ENCODE measurements at places on chromosomes 11 and 22. TPM values are rescaled to one million over a fixed set of nuclear protein-coding genes. Genes with fewer than 3 reads are reported as not detected.

DNA sequence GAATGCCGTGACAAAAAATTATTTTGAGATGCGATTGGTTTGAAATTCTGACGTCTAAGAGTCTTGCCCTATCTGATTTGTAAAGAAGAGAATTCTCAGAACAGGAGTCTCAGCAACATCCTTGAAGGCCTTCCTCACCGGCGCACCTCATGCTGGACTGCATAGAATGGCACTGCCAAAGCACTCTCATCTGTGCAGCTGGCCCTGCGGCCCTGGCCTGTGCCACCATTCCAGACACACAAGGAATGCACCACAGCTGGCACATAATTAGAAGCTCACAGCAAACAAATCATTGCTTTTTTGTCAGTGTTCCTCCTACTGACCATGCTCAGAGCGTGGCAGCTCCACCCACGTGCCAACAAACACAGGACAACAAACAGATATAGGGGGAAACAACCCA is 166.0 kb downstream of the KIRREL3 start:
- no peak for DNase-seq

- no peak for DNase-seq
Measured at GRCh38 chr11:89201138-89201537, 23.5 kb downstream of the TYR start.

DNA sequence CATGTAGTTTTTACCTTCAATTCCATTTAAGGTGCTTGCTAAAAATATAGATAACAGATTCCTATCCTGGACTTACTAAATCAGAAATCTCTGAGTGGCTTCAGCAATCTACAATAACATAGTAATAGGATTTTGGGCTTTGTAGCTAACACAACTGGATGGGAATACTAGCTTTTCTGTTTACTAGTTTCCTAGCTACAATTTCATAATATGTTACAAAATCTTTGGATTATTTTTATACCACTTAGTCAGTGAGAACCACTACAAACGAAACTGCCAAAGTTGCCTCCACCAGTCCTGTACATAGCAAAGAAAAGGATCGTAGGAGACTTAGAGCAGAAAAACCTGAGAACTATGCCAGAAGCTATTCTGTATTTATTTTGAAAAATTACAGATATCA is 87.7 kb upstream of the ANO3 start:
- DNase-seq = no peak

GRCh38 chr11:95445746-95446333 is 214.8 kb upstream of the SESN3 start:
- no peak for DNase-seq

DNA sequence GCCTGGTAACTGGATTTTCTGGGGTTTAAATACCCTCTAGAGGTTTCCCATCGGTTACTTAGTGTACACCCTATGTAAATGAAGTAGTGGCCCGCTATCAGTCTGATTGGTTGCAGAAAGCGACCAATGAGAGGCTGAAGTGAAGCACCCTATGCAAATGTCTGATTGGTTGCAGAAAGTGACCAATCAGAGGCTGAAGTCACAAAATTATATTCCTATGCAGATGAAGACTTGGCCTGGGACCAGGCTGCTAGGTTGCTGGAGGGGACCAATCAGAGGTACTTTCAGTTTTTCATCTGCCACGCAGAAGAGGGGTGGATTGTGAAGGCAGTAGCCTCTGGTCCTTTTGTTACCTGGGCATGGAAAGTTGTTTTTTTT is 134.8 kb downstream of the TBC1D22A start:
- no peak for DNase-seq

- peak; percentile 82 for DNase-seq
Measured at GRCh38 chr11:9757809-9758636, 94.1 kb downstream of the SWAP70 start.

DNA sequence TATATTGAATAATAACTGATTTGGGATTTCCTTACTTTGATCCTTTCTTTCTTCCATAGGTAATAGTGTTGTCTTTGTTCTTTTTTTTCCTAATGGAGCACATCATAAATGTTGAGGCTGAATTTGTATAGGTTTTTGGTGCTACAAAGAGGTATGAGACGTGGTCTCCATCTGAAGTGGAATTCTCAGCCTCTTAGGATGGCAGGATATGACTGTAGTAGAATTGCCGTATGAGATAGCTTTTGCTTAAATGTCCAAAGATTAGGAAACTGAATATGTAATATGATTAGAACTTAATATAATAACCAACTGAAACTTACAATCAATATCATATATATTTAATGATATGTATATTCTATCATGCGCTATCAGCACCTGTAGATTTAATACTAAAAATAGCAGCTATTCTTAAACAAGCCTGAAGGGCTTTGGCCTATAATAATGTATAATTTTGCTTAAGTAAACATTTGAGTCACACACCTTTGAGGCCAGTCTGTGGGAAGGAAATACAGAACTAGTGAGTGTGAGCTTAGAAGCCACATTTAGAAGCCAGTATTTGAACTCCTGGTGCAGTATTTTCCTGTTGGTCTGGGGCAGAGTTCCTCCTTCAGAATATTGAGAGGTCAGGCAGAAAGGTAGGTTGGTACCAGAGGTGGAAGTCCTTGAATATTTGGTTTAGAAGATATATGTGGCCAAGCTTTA is 62.6 kb downstream of the SWAP70 start:
- DNase-seq = no peak

DNA sequence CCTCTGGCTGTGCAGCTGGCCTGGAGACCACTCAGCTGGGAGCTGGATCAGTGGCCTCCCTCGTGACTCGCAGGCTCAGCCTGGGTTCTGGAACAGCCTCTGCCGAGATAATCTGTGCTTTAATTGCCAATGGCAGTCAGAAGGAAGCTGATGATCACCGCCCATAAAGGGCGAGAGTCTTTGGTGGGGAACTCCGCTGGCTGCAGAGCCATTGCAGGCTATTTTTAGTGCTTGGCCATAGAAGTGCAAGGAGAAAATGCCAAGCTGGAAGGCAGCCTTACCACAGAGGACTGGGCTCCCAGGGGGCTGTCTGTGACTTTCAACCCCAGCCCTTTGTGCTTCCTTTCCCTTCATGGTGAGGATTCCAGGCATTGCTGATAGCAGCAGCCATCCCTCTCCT is 62.2 kb upstream of the TENM4 start:
- no peak for DNase-seq

DNA sequence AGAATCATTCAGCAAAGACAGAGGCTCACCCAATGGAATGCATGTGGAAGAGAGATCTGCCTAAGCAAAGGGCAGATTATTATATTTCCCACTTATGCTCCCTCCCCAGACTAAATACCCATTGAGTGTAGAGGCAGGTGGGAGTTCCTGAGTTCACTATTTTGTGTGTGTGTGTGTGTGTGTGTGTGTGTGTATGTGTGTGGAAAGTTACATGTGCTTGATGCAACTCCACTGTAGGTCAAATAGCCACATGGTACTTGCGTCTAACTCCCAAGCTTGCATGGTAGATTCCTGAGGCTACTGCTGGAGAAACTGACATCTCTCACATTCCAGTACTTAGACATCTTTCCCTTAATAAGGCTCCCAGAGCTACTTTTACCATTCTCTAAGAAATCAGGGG is 3.4 kb upstream of the COPB1 start:
- DNase-seq = no peak

DNA sequence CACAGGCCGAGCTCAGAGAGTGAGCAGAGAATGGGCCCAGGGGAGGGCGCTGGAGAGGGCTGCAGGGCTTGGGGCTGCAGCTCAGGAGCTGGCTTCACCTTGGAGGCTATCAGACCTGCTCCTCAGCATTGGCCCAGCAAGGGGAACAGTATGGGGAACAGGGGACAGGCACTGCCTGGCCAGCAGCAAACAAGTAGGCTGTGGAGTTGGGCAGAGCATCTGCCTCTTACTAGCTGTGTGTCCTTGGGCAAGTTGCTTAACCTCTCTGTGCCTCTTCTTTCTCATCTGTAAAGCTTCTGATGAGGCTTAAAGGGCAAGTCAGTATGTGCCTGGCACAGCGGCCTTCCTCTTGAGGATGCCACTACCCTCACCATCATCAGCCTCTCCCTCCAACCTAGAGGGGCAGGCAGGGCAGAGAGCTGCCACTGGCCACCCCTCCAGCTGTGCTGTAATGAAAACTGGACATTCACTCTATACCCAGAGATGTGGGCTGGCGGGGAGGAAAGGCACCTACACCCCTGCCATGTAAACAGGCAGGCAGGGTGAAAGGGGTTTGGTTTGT is 7.5 kb upstream of the CDKN1C start:
- no peak for DNase-seq

DNA sequence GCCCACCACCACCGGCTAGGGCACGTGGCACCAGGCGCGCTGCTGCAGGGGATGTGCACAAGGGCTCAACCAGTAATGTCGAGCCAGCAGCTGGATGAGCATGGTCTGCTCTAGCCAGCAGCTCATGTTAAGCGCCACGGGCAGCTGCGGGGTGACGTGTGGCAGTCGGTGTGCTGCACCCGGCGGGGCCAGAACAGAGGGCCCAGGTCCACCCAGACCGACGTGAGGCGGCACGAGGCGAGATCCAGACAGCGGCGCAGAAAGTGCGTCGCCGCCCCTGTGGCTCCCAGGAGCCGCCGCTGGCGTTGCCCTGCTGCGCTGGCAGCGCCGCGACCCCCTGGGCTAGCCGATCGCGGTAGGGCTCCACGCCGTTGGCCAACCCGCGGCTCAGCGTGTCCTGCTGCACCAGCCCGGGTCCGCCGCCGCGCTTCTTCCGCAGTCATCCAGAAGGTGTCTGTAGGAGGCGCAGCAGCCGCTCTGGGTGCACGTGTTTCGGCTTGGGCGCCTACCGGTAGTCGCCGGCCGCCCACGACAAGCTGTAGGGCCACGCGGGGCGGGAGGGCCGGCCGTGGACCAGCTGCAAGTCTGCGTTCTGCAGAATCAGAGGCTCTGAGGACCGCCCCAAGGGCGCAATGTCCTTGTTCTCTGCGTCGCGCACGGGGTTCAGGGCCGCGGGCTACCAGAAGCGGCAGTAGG is 4.6 kb upstream of the GALR3 start:
- peak; percentile 33 for DNase-seq

DNA sequence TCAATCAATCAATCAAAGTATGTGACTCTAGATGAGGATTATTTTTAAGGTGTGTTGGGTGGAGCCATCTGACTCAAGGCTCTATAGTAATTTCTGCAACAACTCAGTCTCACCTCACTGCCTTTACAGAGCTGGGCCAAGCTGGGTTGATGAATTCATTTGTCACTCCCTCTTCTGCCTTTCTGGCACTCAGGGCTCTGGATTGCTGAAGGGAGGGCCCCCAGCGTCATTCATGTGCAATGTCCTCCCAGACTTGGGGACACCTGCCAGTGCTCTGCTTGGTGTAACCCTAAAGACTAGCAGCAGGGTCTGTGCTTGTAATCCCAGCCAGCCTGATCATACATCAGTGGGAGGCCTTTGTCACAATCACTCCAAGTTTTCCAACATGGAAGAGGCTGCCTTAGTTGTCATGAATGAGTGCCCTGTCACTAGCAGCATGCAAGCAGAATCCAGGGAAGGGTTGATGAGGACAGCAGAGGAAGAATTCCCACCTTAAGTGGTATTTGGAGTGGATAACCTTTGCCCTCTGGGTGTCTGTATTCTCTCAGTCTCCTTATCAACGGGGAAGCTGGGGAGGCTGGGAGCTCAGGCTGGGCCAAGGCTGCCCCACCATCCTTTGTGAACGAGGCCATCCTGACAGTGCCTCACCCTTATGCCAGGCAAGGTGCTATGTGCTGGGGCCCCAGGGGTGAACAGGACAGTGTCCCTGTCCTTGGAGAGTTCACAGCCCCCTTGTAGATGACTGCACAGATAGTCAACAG is 2.0 kb upstream of the TP53I11 start:
- no peak for DNase-seq

DNA sequence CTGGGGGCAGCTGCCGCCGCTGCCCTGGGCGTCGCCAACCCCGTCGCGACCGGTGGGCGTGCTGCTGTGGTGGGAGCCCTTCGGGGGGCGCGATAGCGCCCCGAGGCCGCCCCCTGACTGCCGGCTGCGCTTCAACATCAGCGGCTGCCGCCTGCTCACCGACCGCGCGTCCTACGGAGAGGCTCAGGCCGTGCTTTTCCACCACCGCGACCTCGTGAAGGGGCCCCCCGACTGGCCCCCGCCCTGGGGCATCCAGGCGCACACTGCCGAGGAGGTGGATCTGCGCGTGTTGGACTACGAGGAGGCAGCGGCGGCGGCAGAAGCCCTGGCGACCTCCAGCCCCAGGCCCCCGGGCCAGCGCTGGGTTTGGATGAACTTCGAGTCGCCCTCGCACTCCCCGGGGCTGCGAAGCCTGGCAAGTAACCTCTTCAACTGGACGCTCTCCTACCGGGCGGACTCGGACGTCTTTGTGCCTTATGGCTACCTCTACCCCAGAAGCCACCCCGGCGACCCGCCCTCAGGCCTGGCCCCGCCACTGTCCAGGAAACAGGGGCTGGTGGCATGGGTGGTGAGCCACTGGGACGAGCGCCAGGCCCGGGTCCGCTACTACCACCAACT is 1.0 kb downstream of the FUT4 start:
- DNase-seq = no peak

DNA sequence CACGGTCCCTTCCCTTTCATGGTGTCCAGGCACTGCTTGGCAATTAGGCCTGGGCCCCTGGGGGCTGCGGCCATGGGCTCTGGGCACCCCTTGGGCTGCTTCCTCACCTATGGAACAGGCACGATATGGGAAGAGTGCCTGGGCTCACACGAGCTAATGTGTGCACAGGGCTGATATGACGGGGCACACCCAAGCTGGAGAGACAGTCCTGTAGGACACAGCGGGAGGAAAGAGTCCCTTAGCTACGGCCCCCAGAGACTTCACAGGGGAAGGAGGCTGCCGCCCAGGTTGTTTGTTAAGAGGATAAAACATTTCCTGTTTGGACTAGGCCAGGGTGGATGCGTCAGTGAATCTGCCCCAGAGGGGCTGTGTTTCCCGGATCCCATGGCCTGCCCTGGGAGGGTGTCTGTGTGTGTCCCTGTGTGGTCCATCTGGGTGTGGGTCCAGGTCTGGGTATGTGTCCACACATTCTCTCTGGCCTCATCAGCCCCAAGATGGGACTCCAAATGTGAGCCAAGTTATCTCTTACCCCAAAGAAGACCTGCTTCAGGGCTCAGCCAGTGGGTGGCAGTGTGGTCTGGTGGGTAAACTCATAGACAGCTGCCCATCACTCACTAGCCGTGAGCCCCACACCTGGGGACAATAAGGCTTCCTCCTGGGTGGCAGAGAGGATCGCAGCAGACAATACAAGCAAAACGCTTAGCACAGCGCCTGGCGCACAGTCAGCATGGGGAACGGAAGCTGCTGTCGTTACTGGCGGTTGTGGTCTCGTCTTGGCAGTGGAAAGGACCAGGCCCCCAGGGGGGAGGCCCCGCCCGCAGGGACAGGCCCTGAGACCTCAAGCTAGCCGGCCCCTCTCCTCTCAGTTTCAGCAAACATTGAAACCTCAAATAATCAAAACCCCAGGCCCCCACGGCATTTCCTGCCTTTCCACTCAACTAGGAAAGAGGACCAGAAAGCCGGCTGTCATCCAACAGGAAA is 3.2 kb upstream of the EMID1 start:
- peak; percentile 73 for DNase-seq

GRCh38 chr11:1630271-1630670 is 696 bp downstream of the KRTAP5-5 start:
- DNase-seq = no peak

LRRC75B gene
- polyA plus RNA-seq = 36.6 TPM

CD248 gene
- 24.6 TPM for polyA plus RNA-seq

NLRP14 gene
- polyA plus RNA-seq = 0.82 TPM

LINC01488 gene
- 0.09 TPM for polyA plus RNA-seq

Measured in large intestine (tissue), 12 donors.